ENCODE measurements at places on chromosomes 7 and 10.

DNA sequence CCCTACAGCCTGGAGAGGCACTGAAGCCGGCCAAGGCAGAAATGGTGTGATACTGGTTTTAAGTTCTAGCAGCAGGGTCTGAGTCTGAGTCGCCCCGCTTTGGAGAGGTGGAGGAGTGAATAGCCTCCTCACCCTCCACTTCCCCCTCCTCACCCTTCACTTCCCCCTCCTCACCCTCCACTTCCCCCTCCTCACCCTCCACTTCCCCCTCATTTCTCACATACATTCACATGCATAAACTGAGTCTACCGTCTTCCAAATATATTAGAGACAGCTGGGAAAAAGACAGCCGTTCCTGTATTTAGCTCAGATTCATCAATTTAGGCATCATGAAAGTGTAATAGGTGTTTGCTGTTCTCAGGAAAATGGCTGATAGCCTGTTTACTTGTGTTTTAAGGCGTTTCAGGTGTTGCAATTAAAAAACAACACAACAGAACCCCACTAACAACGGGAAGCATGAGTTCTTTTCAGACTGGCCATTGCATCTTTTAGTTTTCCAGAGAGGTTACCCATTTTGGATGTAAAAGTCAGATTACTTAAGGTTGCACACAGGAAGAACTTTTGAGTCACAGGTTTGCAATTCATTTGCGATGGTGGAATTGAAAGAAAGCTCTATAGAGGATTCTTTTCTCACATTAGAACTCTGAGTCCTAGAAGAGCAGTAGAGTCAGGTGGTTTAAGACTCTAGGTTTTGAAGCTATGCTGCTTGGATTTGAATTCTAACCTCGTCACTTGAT is 861 bp downstream of the NRBF2 start:
- no peak for DNase-seq

GRCh38 chr7:73431041-73431835 is 2.3 kb upstream of the FZD9 start:
- no peak for DNase-seq

DNA sequence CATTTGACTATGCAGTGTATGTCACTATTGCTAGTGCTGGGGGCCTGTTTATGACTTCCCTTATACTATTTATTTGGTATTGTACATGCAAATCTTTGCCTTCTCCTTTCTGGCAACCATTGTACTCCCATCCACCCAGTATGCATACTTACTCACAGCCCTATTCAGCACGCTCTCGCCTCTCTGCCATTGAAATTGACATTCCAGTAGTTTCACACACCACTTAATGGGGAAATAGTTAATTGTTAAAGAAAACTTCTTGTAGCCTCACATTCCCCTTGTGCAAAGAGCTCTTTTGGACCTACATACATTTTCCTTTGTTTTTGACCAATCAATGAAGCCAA is 9.9 kb downstream of the CLDN12 start:
- no peak for DNase-seq

GRCh38 chr7:92634924-92635519 is 44.8 kb upstream of the FAM133B start:
- DNase-seq: no peak

DNA sequence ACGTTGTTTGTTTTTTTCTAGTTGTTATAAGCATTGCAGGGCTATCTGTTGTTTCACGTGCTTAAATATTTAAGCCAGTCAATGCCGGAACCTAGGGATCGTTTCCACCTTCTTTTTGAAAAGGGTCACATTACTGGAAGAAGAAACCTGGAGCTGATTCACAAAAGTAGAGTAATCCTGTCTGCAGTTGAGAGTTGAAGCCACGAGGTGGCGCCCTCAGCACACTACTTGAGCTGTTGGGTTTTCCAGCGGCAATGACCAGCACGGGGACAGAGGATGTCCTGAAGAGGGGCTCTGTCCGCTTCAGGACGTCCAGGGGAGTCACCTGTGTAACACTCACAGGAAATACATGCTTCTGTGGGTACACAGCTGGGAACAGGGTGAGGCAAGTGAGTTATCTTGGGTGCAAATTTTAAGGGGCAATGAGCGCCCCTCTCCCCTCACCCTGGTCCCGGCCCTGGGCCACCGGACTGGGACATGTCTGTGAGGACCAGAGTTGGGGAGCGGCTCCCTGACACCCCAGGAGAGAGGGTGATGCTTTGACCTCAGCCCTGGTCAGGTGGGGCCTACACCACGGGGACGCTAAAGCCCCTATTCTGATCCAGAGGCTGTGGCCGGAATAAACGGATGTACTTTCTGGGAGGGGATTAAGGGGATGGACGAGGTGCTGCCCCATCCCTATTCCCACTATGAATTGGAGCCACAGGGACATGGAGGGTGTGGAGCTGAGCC is 26.3 kb upstream of the WDFY4 start:
- DNase-seq: peak; percentile 86

GRCh38 chr7:365593-365992 is 75.6 kb downstream of the FOXL3 start:
- no peak for DNase-seq

DNA sequence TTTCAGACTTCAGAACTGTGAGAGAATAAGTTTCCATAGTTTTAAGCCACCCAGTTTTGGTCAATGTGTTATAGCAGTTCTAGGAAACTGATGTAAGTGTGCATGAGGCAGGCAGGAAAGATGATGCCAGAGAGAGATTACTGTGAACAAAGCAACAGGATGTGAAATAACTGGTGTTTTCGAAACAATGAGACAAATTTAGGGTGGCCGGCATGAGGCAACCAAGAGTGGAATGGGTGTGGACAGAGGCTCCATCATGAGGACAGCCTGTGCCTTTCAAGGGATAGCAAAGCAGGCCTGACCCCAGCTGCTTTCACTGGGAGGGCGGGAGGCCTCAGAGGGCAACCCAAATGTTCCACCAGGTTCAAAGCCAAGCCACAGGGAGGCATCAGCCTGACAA is 67.3 kb upstream of the UCN3 start:
- no peak for DNase-seq

GRCh38 chr10:29646960-29647461 is 12.2 kb upstream of the SVIL start:
- no peak for DNase-seq

DNA sequence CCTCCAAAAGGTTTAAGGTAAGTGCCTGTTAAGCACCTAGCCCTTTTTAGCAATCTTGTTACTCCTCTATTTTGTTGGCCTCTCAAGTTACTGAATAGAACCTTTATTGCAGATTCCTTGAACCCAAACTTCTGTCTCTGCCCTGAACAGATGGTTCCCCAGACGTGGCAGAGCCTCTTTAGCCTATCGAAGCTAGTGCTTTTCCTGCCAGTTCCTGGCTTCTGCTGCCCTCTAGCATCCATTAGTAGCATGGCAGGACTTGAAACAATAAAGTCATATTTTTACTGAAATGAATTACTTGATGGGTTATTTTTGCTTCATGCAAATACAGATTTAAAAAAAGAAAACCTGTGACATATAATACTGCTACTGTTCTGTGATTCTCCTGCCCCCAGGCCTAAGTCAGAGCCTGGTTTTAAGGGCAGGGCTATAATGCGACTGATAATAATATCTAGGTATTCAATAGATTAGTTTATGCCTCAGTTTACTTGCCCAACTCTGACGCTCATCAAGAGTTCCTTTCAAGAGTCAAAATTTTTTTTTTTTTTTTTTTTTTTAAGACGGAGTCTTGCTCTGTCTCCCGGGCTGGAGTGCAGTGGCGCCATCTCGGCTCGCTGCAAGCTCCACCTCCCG is 84.3 kb upstream of the PHF14 start:
- peak; percentile 48 for DNase-seq

DNA sequence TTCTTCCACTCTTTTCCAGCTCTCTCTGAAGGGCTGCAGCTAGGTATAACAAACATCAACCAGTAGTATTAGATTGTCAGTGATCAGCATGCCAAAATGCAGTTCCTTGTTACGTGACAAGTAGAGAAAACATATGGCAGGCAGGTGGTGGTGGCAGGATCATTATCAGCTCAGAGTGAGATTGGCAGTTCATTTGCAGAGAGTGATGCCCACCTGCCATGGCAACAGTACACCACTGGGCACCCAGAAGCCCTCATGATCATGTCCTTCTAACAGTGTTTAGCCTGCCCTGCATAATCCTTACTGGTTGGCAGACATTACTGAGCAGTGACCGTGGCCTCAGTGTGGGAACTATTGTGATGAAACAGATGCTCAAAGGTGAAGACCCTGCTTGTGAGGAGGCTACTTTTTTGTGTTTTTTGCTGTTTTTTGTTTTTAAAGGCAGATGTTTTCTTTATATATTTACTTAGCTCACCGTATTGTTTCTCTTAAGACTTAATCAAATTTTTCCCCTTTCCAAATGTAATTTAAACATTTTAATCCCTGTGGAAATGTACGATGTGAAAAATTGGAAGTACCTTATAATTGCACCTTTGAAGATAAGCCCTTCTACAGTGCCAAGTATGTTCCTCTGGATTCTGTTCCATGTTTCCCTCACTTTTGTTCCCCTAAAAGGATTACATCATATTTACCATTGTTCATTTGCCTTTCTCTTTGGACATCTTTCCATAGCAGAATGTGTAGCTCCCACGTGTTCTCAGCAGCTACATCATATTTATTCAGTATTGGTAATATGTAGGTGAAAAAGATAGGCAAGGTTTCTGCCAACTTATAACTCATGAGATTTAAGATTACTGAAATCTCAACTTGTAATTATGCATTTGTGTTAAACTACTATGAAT is 179.6 kb downstream of the SND1 start:
- DNase-seq: no peak

- DNase-seq: no peak
Observed at GRCh38 chr7:129832701-129833227, 120.0 kb downstream of the UBE2H start.

GRCh38 chr7:3019801-3020200 is 23.9 kb downstream of the CARD11 start:
- DNase-seq: no peak

DNA sequence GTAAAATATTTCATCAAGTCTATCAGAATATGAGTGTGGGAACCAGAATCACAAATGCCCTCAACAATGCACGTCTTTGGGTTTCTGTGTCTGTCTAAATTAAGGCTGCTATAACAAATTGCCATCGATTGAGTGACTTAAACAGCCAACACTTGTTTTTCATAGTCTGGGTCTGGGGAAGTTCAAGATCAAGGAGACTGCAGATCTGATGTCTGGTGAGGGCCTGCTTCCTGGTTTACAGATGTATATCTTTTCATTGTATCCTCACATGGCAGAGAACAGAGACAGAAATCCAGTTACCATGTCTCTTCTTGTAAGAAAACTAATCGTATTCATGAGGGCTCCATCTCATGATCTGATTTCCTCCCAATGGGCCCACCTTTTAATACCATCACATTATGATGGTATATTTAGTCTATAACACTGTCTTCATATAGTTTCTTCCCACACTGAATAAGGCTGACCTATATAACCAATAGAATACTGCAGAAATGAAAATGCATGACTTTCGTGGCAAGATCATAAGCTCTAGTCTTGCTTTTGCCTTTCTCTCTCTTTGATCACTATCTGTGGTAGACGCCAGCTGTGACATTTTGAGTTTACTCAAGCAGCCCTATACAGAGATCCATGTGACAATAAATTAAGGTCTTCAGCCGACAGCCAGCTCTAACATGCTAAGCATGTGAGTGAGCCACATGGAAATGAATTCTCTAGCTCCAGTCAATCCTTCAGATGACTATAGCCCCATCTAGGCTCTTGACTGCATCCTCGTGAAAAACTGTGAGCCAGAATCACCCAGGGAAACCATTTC is 51.9 kb downstream of the THSD7A start:
- DNase-seq: no peak

DNA sequence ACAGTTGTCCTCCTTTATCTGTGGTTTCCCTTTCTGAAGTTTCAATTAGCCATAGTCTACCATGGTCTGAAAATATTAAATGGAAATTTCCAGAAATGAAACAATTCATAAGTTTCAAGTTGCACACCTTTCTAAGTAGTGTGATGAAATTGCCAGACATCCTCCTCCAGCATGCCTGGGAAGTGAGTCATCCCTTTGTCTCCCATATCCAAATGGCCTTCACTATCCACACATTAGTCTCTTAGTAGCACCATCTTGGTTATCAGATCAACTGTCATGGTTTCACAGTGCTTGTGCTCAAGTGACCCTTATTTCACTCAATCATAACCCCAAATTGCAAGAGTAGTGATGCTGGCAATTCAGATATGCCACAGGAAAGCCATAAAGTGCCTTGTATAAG is 83.4 kb upstream of the PPP1R9A start:
- no peak for DNase-seq

- DNase-seq: no peak
Observed at GRCh38 chr7:121796936-121797656, 75.9 kb upstream of the PTPRZ1 start.

GRCh38 chr10:306675-307185 is 171.5 kb downstream of the ZMYND11 start:
- DNase-seq: no peak

DNA sequence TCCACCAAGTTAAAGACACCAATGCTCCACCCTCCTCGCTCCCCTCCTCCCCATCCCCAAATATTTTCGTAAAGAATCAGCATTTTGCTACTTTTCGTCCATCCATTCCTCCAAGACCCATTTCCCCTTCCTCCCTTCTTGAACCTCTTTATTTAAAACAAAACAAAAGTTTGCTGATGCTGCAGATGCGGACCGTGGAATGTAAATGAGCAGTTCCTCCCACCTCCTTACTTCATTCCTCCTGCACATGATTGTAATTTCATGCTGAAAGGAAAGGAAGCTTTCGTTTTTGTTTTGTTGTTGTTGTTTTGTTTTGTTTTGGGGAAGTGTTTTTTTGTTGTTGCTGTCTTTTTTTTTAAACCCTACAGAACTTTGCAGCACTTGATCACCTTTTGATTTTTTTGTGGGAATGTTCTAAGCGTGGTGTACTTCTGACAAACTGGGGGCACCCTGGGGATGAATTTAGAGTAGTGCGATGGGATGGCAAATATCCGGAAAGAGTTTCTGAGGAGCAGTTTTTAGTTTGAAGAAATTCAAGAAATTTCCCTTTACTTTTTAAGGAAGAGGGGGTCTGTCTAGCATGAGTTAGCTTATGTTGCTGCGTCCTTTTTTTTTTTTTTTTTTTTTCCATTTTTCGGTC is 177.3 kb downstream of the TCF7L2 start:
- no peak for DNase-seq

- DNase-seq: no peak
Observed at GRCh38 chr7:44930921-44931320, 45.6 kb upstream of the PURB start.

DNA sequence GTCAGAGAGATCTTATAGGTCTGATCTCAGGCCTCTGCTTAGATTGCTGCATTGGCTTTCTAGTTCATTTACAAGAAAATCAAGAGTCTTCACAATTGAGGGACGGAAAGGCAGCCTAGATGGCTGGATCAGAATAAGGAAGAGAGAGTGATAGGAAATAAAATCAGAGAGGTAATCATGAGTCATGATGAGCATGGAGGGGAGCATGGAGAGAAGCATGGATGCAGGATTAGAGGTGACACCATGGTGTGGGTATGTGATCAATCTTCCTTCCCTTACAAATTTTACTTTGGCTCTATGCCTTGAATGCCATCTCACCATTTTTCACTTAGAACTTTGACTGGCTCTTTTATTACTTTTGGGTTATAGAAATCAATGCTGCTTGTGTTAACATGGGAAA is 1.4 kb downstream of the BCCIP start:
- no peak for DNase-seq

Measured in dorsolateral prefrontal cortex (tissue), 122 donors.